ENCODE measurements at places on chromosomes 1 and 21.

DNA sequence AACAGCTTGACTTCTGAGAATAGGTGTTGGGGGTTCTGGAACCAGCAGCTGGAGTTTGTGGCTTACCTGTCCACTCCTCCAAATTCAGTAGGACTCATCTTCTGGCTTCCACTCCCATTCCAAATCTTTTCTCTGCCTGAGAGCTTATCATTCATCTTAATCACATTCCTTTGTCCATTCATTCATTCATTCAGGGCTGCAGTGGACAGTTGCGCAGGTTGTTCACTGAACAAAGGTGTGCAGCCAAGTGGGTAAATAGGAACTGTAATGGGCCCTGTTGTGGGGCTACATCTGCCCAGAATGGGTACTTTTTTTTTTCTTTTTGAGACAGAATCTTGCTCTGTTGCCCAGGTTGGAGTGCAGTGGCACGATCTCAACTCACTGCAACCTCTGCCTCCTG, 3.4 kb upstream of the HSPG2 start:
- DNase-seq, result no peak

GRCh38 chr1:83676106-83676505, 322.8 kb downstream of the TTLL7 start:
- no peak for DNase-seq

DNA sequence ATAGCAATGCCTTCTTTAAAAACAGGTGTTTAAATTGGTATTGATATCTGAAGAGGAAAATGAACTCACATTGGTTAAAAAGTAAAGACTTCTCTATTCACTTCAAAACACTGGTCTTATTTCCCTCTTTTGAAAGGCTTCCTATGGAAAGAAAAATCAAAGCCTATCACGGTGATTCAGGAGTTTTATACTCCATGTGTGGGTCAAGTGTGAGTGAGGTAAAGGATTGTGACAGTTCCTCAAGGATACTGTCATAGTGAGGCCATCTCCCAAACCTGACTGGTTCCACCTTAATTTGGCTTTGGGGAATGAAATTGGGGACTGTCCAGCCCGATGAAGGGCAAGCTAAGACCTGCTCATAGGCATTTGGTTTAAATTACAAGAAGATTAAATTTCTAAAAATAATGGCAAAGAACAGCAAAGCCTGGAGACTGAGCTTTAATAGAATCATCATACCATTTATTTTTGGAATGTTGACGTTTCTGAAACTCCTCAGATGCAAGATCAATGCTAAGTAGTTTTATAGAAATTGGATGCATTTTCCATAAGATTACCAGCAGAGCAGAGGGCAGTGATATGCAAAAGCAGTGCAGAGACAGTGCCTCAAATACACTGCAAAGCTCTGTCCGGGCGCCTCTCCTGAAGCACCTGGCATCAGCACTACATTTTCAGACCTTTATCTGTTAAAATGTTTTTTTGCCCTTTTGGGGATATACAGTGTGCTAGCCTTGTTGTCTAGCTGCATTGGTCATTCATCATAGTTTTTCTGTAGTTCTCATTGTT, 302.1 kb upstream of the SGIP1 start:
- DNase-seq, result no peak

DNA sequence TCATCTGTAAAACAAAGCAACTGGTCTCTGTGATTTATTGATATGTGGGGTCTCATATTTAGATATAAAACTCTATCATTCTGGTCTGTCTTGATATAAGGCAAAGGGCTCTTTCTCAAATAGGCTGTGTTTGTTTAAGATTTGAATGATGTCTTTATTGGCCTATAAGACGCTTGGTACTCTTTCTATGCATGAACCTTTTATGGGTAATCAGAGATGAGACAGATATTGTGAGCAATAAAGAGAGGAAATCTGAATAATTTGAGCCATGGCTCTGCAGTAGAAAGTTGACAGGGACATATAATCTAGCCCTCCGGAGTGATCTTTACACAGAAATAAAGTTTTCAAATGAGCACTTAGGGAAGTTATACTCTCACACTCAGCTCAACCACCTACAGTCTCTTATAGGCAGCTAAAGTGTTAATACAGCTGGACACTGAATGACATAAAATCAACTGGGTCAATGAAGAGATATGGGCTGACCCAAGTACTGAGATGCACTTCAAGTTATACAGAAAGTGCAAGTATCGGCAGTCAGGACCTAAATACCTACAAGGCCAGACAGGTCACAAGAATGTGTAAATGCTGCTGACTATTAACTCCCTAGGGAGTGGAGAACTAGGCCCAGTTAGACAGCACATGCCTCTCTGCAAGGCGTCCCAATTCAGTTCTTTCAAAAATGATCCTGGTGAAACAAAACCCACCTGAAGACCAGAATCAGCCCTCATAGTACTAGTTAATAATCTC, 111.0 kb downstream of the PTPN14 start:
- no peak for DNase-seq

GRCh38 chr1:161730050-161730564, 8.8 kb downstream of the FCRLB start:
- DNase-seq, result no peak

DNA sequence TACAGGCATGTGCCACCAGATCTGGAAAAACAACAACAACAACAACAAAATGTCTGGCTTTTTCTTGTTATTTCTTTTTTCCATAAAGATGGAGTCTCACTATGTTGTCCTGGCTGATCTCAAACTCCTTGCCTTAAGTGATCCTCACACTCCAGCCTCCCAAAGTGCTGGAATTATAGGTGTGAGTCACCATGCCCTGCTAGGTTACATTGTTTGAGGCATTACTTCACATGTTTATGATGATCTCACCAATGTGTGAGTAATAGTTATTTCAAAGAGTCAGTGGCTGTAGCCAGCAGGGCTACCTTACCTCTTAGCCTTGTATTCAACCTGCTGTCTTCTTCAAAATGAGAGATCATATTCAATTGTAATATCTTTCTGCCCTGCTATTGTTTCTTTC, 445.7 kb downstream of the AMY1C start:
- DNase-seq, result no peak

DNA sequence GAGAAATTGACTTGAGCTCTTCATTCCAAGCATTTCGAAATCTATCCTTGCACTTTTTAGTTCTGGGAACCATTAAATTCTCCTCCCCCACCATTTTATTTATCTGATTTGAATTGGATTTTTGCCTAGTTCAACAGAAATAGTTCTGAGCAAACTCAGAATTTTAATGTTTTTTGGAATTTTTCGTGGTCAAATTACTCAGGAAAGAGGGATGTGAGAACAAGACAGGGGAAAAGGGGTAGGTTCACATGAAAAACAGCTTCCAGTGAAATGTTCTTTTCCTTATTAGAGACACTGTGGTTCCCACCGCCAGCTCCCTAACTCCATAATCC, 5.7 kb upstream of the ZNF697 start:
- no peak for DNase-seq

DNA sequence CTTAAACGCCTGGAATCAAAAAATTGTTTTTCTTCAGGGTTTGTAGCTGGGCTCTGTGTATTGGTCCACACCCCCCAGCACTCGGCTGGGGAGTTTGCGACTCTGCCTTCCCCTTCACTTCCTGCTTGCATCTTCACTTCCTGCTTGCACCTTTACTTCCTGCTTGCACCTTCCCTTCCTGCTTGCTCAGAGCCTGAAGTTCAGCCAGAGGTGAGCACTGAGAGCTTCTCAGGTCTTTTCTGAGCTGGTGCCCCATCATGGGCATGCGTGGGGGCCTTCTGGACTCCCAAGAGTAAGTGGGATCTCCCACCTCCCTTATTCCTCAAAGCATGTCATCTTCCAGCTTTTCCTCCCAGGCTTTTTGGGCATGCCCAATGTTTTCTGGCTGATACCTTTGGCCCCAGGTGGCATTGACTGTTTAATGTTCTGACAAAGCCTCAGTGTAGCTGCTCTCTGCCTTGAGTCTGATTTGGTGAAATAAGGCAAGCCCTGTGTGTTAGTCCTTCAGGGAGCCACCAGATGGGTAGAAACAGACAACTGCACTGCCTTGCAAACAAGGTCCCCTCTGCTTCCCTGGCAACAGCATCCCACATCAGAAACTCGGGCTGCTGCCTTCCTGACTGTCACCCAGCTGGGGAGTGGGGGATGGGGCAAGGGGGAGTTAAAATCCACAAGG, 3.5 kb downstream of the KRTAP10-2 start:
- no peak for DNase-seq

GRCh38 chr1:42936309-42937078, 22.2 kb downstream of the SLC2A1 start:
- no peak for DNase-seq

GRCh38 chr1:174875306-174875705, 124.4 kb upstream of the CACYBP start:
- DNase-seq, result no peak

DNA sequence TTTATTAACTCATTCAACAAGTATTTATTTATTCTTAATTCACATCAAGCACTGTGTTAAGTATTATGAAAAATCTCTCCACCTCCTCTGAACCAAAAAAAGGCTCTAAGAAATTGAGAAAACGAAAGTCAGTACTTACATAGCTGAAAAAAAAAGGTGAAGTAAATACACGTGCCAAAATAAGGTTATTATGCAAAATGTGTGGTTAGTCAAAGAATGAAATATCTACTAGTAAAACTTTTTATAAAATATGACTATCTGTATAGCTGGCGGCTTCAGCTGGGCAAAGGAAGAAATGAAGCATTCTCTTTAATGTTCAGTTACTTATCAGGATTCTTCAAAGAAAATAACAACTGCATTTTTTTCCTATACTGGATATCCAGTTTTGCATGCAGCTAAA, 35.5 kb upstream of the ASPM start:
- peak; percentile 1 for DNase-seq

DNA sequence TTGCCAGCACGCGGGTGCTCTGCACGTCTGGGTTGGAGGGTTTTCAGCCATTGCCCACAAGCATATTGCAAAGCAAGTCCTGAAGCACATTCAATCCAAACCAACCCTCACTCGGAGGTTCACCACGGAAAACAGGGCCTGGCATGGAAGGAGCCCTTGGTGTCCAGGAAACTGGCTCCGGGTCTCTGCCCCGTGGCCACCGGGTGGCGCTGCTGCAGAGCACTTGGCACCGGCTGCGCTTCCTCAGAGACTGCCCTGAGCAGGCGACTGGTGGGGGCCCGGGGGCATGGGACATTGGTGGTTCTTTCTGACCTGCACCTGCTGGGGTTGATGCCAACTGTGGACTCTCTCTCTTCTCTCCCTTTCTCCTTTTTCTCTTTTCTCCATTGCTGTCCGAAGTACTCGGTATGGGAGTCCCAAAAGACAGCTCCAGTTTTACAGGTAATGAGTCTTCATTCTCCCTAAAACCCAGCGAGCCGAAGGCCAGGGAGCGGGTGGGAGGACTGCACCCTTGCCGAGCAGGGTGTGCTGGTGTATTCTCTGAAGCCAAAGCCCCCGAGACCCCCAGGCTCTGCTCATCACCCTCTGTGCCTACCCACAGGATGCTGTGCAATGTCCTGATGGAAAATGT, 4.1 kb upstream of the KCNAB2 start:
- DNase-seq, result no peak

- peak; percentile 55 for DNase-seq
Measured at GRCh38 chr21:44914176-44914874, 6.4 kb downstream of the ITGB2 start.

- DNase-seq, result no peak
Measured at GRCh38 chr1:151106894-151107293, 36.3 kb downstream of the GABPB2 start.

DNA sequence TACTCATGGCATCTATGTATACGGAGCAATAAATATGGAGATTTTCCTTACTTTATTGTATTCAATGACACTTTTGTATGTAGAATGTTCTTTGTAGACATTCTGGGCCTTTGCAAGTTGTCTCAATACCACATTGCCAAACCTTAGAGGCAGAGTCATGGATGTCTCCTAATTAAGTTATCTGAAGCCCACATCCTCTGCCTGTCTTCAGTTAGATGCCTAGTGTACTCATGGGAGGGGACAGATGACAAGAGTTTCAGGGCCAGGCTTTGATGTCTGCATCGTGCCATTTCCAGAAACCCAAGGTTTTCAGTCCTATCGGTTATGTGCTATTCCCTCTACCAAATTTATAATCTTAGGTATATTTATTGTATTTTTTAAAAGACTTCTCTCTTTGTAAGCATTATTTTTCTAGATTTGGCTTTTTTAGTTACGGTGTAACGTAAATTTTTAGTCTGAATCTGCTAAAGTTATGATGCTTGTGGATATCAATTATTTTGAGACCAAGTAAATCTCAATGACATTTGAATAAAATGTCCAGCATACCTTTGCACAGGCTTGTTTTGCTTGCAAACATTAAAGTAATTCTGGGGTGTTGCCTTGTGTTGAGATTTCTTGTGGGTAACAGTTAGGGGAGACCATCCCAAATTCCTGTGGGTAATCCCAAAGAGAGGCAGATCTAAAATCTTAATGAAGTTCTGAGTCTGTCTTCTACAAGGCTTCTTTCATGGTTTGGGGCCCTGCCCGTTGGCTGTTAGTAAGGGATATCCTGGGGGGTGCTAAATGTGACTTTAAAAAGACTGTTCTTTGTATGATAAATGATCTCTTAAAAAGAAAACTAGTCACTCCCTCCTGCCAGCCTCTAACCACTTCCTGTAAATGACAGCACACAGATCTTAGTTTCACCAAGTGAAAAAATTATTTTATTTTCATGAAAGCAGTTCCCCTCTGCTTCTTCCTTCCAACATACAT, 8.0 kb upstream of the MACF1 start:
- peak; percentile 54 for DNase-seq

DNA sequence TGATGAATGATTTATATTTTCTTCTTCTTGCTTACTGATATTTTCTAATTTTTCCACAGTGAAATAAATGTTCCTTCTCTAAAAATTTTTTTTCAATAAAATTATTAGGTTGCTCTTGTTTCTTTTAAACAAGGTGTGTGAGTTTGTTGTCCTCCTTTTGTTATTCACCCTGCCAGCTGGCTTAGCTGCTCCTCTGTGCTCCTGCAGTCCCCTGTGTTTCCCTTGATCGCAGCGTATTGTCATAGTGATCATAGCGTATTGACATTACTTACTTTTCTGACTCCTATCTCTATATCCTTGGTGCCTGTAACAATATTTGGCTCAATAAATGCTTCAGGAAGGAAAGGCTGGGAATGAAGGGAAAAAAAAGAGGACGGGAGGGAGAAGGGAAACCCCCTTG, 24.9 kb upstream of the PODN start:
- DNase-seq, result no peak

DNA sequence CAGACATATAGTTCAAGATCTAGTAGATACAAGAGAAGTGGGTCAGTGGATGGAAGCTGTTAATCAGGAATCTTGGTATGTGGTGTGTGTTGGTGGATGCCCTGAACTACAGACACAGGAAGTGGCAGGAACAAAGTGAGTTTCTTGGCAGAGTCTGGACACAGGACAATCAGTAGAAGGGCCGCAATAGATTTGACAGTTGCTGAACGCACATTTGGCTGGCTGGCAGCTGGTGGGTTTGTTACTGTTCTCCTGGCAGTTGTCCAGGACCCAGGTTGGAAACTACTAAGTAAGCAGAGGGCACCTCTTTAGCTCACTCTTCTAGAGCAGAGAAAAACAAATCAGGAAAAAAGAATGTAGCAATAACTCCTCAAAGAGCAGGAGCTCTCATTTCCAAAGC, 13.2 kb downstream of the KRTAP26-1 start:
- no peak for DNase-seq

- no peak for DNase-seq
Measured at GRCh38 chr1:246599315-246599714, 33.1 kb downstream of the CNST start.

Measured in naive B cell (primary cell).